Esophagus muscularis mucosa (tissue), 4 donors: ENCODE measurements at places on chromosomes 2 and 18. TPM values are rescaled to one million over a fixed set of nuclear protein-coding genes. Genes with fewer than 3 reads are reported as not detected.

GRCh38 chr2:183614799-183615435 lies 490.7 kb downstream of the NUP35 start:
- no peaks in the 10 kb centered on the region for H3K27me3 ChIP-seq
- H3K36me3 ChIP-seq = no peaks in the 10 kb centered on the region
- H3K4me1 ChIP-seq = peaks cover 3% of the 10 kb centered on the region
- H3K4me3 ChIP-seq = no peak overlapping the region
- no peak for DNase-seq

Gene RAPH1
- 17.4 TPM for total RNA-seq

- H3K4me3 ChIP-seq = no peak overlapping the region
- no peak overlapping the region for H3K27ac ChIP-seq
- H3K4me1 ChIP-seq = peaks cover 32% of the 10 kb centered on the region
- no peaks in the 10 kb centered on the region for H3K27me3 ChIP-seq
- H3K36me3 ChIP-seq = no peaks in the 10 kb centered on the region
- DNase-seq = no peak
These were observed 13.6 kb upstream of the TMEM185B start for GRCh38 chr2:120236791-120237190.

Gene DSG2
- total RNA-seq = 3.6 TPM

Gene MZT2A
- total RNA-seq = 81.9 TPM

GRCh38 chr2:162106146-162106551 lies 32.1 kb upstream of the DPP4 start:
- no peak overlapping the region for H3K27ac ChIP-seq
- H3K27me3 ChIP-seq = no peaks in the 10 kb centered on the region
- no peaks in the 10 kb centered on the region for H3K36me3 ChIP-seq
- H3K4me3 ChIP-seq = no peak overlapping the region

DNA sequence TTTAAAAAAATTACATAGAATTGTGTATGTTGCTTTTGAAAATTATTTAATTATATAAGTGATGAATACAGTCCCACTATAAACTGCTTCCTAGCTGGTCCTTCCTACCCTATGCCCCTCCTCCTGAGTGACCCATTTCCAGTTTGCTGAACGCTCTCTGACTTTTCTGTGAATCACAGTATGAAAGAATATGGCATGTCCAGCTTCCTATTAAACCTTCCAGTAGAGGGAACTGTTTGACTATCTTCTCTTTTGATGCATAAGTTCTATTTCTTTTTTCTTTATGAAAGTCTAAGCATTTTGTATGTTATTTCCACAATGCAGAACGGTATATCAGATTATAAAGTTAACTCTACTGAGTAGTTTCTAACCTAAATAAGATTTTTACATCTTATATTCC lies 41.3 kb downstream of the PSMG2 start:
- H3K27me3 ChIP-seq = no peaks in the 10 kb centered on the region
- H3K4me3 ChIP-seq = no peak overlapping the region
- no peaks in the 10 kb centered on the region for H3K36me3 ChIP-seq
- H3K27ac ChIP-seq = no peak overlapping the region
- no peaks in the 10 kb centered on the region for H3K4me1 ChIP-seq

Gene WBP1
- 40.0 TPM for total RNA-seq

DNA sequence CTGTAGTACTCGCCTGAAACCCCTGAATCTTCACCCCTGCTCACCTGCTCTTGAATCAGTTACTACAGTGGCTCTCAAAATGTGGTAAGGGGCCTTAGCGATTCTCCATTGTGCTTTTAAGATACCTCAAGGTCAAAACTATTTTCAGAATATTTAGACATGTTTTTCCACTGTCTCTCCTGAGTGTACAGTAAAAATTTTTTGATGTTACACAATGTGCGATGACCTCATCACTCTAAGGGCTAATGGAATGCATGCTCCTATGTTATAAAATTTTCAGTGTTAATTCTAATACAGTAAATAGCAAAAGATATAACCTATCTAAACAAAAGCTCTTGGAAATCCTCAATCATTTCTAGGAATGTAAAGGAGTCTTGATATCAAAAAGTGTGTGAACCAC lies 336.9 kb upstream of the PKDCC start:
- no peak for DNase-seq
- no peaks in the 10 kb centered on the region for H3K27me3 ChIP-seq
- no peaks in the 10 kb centered on the region for H3K4me1 ChIP-seq
- H3K36me3 ChIP-seq = no peaks in the 10 kb centered on the region
- H3K4me3 ChIP-seq = no peak overlapping the region

- H3K4me1 ChIP-seq = peaks cover 12% of the 10 kb centered on the region
- no peak overlapping the region for H3K27ac ChIP-seq
- no peak for DNase-seq
- H3K27me3 ChIP-seq = peaks cover 16% of the 10 kb centered on the region
- H3K36me3 ChIP-seq = no peaks in the 10 kb centered on the region
These were observed 3.4 kb downstream of the CGREF1 start for GRCh38 chr2:27115519-27115918.

Gene NDUFB3
- total RNA-seq = 100 TPM

- H3K4me3 ChIP-seq = no peak overlapping the region
- H3K36me3 ChIP-seq = no peaks in the 10 kb centered on the region
- H3K27me3 ChIP-seq = no peaks in the 10 kb centered on the region
- no peak overlapping the region for H3K27ac ChIP-seq
- peaks cover 11% of the 10 kb centered on the region for H3K4me1 ChIP-seq
These were observed 14.1 kb upstream of the INO80C start for GRCh38 chr18:35511833-35512232.

GRCh38 chr2:124810132-124810531 lies 785.0 kb downstream of the CNTNAP5 start:
- H3K4me1 ChIP-seq = no peaks in the 10 kb centered on the region
- H3K36me3 ChIP-seq = no peaks in the 10 kb centered on the region
- H3K27ac ChIP-seq = no peak overlapping the region
- H3K4me3 ChIP-seq = no peak overlapping the region
